ENCODE measurements at places on chromosomes 5 and 9. TPM values are rescaled to one million over a fixed set of nuclear protein-coding genes. Genes with fewer than 3 reads are reported as not detected.

- no peak for DNase-seq
Measured at GRCh38 chr5:135445306-135445985, 1.7 kb downstream of the DCANP1 start.

DNA sequence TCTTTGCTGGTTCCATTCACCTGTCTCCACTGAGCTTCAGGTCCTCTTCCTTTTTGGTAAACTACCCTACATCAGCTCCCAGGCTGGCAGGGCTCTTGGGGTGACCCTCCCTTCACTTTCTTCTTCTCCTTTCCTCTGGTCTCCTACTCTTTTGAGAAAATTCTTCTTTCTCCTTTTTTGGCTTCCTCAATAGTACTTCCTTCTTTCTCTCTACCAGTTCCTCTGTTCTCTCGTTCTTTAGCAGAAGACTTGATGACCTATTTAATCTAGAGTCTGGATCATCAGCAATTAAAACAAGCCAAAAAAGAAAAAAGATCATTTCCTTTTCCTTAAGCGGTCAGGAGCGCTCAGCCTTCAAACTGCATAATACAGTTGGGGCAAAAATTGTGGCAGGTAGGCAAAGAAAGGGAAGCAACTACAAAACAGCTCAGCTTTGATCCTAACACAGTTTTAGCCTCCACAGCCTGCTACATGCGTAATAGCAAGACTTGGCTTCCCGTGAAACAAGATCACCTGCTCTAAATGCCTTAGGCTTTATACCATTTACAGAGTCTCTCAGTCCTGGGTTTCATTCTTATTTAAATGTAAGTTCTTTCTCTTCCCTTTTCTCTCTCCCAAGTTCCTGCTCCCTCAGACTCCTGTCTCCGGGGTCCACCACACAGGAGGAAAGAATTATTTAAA, 14.0 kb upstream of the GSN start:
- no peak for DNase-seq

DNA sequence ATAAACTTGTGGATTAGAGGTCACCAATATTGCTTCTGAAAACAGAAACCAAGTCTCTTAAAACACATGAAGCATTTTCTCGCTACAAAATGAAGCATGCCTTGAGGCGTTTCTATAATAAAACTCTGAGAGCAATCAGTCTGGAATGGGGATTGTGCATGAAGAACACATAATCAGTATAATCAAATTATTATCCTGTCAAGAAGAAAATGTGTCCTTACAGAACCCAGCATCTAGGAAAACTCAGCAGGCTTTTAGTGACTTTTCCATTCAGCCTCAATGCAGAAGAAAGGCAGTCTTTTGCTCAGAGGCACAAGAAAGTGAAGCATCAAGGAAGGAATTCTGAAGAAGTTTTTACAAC, 121.9 kb downstream of the CDH18 start:
- DNase-seq = no peak

The KCNT1 gene
- 0.11 TPM for total RNA-seq

- no peak for DNase-seq
Measured at GRCh38 chr5:108541836-108542235, 159.9 kb upstream of the FBXL17 start.

DNA sequence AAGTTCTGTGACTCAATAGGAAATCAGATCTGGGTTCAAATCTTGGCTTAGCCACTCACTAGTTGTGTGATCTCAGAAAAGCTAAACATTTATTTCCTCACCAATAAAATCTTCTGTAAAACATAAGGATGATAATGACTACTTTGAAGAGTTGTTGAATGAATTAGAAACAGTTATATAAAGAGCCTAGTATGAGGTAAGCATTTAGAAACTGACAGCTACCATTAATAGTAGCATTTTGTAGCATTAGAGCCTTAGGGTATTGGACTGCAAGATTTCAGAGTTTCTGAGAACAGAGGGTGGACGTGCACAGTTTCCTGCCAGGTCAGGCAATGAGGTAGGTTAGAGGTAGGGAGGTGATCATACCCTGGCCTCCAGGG, 293.2 kb downstream of the CWC27 start:
- no peak for DNase-seq

DNA sequence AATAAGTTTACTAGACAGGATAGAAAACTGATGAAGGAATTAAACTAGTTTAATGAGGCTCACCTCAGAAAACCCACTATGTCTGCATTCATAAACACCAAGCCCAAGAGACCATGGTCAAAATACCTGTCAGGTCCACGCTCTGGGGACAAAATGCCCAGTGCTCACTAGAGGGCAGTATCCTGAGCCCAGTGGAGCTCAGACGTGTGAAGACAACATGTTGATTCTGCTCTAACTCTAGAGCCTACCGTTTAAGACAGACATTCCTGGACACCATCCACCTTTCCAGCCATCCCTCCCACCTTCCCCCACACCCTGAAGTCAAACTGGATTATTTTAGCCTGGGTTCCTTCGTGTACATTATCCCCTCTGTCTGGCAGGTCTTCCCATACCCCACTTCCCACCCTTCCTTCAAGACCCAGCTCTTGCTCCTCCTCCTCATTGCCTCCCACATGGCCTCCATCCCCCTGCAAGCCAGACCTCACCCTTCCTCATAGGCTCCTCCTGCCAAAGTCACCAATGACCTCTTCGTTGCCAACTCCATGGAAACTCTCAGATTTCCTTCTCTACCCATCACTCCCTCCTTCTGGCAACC, 142.3 kb upstream of the FSTL4 start:
- peak; percentile 25 for DNase-seq

GRCh38 chr9:68721666-68722330, 16.8 kb downstream of the PIP5K1B start:
- DNase-seq = no peak

The LCP2 gene
- total RNA-seq = 154 TPM

DNA sequence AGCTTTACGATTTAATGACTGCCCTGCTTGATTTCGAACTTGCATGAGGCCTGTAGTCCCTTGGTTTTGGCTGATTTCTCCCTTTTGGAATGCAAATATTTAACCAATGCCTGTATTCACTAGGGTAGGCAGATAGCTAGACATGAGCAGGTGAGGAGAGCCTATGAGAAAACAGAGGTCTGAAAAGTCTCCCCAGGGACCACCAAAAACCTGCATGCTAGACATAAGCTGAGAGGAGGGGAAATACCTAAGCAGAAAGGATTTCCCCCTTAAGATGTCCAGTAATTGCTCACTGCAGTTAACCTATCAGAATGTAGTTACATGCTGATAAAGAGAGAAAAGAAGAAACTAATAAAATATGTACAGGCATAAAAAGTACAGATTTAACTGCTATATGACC, 667.4 kb upstream of the SEMA6A start:
- no peak for DNase-seq

DNA sequence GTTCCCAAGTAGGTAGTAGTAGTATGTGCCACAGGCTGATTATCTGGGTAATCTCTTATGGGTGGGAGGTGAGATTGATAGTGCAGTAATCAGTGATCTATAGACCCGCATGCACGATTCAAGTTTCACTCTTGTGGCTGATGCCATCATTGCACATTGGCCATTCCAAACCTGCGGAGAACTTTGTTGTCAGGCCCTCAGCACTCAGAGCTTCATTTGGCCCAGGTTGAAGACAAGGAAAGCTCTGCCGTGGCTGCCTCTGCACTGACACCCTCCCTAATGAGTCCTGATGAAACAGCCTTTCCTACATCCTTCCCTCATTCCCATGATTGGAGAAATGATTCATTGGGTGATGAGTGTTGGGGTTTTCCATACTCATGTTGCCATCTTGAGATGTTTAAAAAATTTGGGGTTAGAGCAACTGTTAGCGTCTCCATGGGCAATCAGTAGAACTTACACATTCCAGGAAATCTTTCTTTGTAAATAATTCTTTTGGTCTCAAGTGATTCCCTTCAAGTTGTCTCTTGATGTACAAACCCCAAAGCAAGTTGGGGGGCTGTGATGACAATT, 22.9 kb downstream of the PROP1 start:
- no peak for DNase-seq

GRCh38 chr9:34343090-34343489, 13.7 kb downstream of the NUDT2 start:
- DNase-seq = no peak

- no peak for DNase-seq
Measured at GRCh38 chr5:124660229-124661093, 86.0 kb downstream of the ZNF608 start.

The GNA14 gene
- not detected for total RNA-seq

The GTF2H2 gene
- total RNA-seq = 7.9 TPM

GRCh38 chr5:61263072-61263471, 69.0 kb upstream of the ZSWIM6 start:
- no peak for DNase-seq

DNA sequence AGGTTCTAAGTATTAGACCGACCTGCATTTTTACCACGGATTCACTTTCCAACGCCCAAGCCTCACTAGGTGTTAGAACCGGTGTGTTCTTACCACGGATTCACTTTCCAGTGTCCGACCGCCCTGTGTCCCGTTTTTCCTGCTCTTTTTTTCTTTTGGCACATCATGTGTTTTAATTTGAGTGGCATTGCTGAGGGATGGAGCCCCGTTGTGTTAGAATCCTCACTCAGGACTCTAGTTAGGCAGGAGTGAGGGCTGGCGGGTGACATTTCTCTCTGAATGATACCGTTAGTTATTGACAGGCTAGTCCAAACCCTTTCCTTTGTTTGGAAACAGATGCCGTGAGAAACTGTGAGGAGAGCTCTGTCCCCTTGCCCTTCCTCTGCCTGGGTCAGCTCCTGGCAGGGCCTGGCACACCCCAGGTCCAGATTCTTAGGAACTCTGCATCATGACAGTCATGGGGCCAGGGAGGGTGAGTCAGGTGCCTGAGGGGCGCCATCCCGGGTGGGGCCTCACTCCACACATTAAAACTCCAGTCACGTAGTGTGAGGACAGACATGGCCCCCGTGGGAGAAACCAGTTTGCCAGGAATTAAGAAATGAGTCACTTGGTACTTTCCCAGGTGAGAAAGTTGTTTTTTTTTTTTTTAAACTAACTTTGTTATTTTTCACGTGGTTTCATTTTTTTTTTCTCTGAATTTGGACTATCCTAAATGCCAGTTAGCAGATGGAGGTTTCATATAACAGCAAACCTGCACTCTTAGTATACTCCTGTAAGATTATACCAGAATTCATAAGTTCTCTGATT, 15.8 kb downstream of the EXOC3 start:
- peak; percentile 30 for DNase-seq

- peak; percentile 94 for DNase-seq
Measured at GRCh38 chr9:129868872-129869486, 33.7 kb downstream of the USP20 start.

- no peak for DNase-seq
Measured at GRCh38 chr5:113223315-113223714, 211.5 kb downstream of the TSSK1B start.

DNA sequence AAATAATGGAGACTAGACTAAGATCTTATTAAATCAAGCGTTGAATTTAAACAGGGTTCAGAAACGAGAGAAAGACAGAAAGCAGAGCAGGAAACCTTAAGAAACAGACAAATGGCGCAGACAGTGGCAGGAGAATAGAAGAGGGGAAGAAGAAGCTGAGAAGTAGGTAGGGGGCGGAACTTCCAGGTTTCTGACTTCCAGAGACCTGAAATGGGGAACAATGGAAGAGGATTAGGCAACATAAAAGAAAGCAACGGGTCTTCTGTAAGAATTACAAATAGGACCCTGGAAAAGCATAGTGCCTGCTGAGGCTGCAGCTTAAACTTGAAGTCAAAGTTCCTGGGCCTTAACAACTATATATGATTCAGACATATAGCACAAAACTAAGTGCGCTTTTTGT, 101.7 kb downstream of the BNC2 start:
- DNase-seq = no peak

DNA sequence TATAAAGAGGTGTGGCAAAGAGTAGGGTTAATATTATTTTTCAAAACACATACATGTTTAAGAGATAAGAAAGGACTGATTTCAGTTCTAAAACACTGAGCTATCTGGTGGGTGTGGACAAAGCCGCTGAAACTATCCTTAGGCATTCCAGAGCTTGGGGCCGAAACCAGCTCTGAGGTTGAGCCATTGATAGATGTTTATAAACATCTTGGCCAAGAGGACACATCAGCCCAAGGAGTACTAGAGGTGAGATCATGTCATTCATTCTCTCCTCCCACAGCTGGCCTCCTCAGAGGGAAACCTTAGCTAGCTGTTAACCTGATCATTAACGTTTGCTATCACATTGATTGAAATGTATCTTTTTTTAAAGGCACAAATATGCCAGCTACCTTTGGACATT, 89.9 kb downstream of the NLN start:
- no peak for DNase-seq

DNA sequence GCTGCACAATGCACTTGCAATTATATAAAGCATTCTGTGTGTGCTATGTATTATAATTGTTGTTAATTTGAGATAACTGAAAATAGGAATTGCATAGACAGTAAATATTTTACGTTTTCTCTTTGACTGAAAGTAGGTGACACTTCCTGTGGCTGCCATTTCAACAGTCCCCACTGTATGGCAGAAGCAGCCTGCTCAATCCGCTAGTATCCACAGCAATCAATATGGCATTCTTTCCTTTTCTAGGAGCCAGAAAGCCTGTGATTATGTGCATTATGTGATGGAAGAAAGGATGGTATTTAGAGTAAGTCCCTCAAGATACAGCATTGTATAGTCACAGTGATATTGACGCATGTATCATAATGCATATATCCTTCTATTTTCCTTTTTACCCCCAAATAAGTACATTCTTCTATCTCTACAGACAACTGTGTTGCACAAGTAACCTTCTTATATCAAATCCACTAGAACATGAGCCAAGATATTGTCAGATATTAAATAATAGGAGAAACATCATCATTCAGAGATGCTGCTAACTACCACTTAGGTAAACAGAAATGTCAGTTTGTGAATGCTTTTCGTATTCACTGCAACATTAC, 59.7 kb downstream of the CARTPT start:
- DNase-seq = no peak

GRCh38 chr5:65338606-65339151, 143.0 kb downstream of the ADAMTS6 start:
- DNase-seq = no peak

The RBM22 gene
- 98.2 TPM for total RNA-seq

DNA sequence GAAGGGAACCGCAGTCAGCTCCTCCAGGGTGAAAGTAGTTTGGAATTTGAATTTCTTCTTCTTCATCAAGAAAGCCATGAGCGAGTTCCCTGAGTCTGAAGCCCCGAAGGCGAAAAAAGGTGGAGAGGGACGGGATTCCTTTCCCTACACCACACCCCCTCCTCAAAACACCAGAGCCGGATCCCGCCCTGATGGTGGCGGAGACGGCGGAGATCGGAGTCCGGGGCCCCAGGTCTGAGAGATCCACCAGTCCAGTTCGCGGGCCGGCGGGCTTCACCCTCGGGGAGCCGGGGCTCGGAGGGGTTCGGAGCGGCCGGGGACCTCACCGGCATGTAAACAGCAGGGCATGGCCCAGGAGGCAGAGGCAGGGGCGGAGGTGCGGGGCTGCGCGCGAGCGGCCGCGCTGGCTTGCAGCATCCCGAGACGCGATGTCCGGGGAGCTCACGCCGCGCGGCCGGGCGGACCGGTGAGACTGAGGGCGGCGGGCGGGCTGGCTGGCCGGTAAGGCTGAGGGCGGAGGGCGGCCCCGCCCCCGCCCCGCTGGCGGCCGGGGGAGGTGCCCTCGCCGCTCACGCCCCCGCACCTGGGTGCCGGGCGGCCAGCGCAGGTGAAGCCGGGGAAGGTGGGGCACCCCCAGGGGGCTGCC, 606 bp downstream of the EEIG1 start:
- DNase-seq = peak; percentile 42
